ENCODE measurements at places on chromosomes 5 and 9.

DNA sequence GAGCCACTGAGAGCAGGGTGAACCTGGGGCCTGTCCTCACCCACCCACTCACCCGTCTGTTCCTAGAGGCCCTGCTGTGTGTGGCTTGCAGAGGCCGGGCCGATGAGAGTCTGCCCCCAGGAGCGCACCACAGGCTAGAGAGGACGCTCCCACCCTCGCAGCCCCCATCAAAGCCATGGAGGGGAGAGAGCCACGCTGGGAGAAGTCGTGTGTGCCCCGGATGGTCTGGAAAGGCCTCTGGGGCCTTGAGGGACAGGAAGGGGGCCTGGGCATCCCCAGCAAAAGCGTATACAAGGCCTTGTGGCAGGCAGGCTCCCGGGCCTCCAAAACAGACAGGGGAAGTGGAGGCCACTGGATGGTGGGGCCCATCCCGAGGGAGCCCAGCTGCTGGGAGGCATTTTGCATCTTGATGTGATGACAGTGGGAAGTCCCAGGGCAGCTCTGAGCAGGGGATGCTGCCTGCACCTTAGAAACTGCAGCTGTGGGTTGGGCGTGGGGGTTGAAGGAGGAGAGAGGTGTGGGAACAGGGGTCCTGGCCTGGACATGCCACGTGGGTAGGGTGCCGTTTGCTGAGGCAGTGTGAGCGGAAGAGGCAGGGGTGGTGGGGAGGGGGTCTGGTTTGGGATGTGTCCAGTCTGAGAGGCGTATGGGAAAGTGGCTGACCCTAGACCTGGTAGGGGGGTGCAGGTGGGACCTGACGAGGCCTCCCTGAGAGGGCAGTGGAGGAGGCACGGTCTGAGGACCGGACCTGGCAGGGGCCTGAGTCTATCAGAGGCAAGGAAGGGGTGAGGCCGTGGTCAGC lies 43.0 kb upstream of the NOTCH1 start:
- DNase-seq: no peak

- no peak for DNase-seq
Measured at GRCh38 chr5:141095263-141095641, 837 bp downstream of the PCDHB2 start.

GRCh38 chr9:93037476-93037971 lies 21.0 kb upstream of the SUSD3 start:
- DNase-seq: no peak

DNA sequence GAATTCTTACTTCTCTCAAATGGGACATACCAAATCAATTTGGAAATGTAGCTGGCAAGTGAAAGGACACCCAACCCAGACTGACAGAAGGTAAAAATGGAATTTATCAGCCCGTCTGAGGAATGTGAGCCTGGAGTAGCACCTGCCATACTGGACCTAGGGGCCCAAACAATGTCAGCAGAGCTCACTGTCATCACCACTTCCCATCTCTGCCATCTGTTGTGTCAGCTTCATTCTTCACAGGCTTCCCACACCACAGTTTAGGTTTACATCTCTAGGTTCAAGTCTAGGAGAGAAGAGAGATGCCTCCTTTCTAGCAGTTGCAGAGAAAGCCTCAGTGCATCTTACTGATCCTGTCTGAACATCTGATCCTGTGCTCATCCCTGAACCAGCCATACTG lies 222.4 kb downstream of the DOCK8 start:
- DNase-seq: no peak

GRCh38 chr5:162160401-162160800 lies 92.8 kb downstream of the GABRG2 start:
- no peak for DNase-seq

GRCh38 chr9:18338042-18338441 lies 135.9 kb upstream of the ADAMTSL1 start:
- no peak for DNase-seq

- no peak for DNase-seq
Measured at GRCh38 chr5:139194486-139194885, 3.7 kb downstream of the SIL1 start.

- no peak for DNase-seq
Measured at GRCh38 chr9:37100741-37101140, 19.6 kb upstream of the ZCCHC7 start.

DNA sequence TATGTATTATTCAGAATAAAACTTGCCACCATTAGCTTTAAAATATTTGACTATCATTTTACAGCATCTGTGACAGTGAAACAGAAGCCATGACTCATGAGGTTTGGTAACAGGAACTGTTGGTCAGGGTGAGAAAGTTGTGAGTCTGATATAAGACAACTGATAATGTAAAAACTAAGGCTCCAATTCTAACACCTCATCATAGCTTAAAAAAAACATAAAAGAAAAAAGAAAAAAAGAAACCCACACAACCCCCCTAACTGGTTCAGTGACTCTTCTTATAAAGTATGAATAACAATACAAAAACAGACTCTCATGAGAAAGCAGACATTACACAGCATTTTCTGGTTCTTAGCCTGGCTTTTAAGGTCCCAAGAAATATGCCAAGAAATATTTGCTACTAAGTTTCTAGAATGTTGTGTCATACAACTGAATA lies 85.8 kb downstream of the MRPS27 start:
- peak; percentile 31 for DNase-seq

GRCh38 chr5:33068786-33069185 lies 357.7 kb downstream of the NPR3 start:
- no peak for DNase-seq

GRCh38 chr9:22143799-22144625 lies 134.9 kb upstream of the CDKN2B start:
- no peak for DNase-seq

- DNase-seq: no peak
Measured at GRCh38 chr9:4425319-4426045, 64.8 kb upstream of the SLC1A1 start.

DNA sequence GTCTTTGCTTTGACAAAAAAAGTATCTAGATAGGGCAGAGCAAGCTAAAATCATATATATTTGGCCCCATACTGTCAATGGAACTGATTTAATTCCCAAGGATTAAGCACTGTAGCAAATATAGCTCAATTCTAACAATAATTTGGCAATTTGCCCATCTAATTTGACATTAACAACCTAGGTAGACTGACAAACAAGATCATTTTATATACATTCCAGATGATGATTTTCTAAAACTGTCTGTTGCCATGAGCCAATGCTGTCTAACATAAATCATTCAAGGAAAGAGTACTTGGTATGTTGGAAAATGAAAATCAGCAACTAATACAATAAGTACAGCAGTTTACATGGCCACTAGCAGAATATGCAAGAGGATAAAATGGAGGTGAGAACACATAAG lies 32.1 kb downstream of the MCTP1 start:
- no peak for DNase-seq

Data from stimulated activated CD4-positive, alpha-beta T cell treated with anti-CD3 and anti-CD28 coated beads, Interleukin-1b, Interleukin-23, amount 100 ng/mL, for 48 hours (primary cell).